ENCODE measurements at places on chromosomes 11 and 22.

DNA sequence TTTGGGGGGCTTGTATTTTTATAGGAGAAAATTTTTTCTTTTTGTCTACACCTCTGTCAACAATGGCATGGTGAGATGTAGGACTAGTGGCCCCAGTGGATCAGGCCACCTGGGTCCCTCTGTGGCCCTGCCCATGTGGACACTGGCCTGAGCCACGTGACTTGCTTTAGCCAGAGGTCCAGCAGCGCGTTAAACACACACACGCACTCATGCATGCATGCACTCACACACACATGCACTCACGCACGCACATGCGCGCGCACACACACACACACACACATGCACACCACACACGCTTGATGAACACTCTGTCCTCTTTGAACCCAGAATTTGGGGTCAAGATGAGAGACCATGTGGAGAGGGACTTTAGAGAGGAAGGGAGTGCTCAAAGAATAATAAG is 59.4 kb upstream of the NUP50 start:
- DNase-seq: no peak

GRCh38 chr11:19974886-19975285 is 185.4 kb downstream of the DBX1 start:
- no peak for DNase-seq

- no peak for DNase-seq
Observed at GRCh38 chr11:111157571-111157970, 88.0 kb upstream of the POU2AF2 start.

DNA sequence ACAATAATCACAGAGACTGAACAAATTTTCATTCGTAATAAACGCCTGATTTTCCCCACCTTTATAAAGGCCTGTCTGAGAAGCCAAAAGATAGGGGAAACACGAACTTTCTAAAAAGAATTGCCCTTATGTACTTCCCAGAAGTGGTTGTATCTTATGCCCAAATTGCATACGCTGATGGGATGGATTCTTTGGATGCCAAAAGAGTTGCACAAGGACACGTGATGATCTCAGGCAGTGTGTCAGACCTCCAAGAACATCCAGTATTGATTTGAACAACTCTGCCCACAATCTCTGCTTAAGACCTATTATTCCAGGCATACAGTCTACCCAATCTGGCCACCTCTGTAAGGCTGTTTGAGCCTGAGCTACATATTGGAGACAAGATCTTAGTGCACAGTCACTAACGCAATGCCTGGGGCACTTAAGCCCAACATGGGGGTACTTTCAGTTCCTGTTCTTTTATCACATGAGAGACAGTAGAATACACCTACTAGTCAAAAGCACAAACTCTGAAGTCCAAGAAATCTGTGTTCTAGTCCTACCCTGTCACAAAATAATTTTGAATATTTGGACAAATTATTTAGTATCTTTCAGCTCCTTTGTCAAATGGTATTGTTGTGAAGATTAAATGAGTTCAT is 38.9 kb downstream of the OR10A6 start:
- no peak for DNase-seq

DNA sequence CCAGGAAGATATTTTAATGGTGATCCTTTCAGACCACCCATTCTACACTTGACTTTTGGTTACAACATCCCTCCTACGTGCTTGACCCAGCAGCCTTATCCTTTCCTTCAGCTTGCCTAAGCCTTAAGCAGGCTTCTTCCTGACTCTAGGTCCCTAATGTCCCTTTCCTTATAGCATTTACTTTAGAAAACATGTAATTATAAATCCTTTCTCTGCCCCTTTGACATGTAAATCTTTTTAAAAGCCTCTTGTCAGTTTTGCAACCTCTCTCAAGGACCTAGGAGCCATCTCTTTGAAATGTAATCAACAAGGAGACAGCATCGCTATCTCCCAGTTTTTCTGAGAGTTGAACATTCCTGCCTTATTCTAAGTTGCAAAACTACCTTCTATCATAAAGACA is 1255.2 kb downstream of the LRRC4C start:
- DNase-seq: no peak

- DNase-seq: no peak
Observed at GRCh38 chr11:17333799-17334586, 17.6 kb upstream of the NCR3LG1 start.
